ENCODE measurements at places on chromosomes 3 and 15.

DNA sequence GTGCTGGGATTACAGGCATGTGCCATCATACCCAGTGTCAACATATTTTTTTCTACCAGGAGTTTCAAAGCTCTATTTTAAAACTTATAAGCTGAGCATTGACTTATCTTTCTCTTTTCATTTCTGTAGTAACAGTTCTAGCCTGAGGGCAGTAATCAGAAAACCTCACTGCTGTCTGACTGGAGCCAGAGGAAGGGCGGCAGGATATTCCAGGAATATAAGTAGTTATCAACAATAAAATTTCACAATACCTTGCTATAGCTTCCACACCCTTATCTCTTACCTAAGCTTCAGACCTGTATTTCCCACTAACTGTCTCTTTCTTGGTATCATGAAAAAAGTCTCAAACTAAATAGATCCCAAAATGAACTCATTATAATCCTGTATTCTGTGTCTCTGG is 5.1 kb upstream of the NEDD4 start:
- no peak for DNase-seq

DNA sequence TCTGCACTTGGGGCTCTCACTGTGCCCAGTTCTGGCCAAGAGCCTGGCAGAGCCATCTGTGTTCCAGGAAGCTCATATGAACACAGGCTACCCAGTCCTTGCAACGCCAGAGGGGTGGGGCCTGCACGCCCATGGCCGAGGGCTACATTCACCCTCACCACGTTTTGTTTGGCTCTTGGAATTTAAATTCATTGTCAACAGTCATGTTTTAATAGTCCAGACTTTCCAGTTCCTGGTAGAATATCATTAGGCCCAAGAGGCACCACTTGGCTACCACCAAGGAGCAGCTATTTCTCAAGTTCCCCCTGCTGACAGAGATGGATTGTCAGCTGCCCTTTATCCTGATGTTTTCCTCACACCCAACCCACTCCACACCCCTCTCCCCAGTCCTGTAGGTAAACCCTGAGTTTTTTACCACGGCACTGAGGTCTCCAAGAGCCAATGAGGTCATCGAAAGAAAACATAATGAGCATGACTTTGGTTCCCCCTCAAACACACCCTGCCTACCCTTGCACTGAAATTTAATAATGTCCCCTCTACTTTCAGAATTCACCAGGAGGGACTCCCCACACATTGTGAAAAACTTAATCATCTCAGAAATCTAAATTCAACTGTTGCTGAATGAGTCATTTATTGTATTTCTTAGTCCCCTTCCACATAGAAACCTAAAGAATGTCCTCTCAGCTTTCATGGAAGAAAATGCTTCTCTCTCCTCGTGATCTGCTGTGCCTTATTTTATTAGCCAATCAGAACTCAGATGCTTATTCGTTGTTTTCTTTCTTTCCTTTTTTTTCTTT is 125.1 kb downstream of the SHQ1 start:
- DNase-seq: no peak

GRCh38 chr3:25235466-25235865 is 192.6 kb upstream of the RARB start:
- DNase-seq: no peak

DNA sequence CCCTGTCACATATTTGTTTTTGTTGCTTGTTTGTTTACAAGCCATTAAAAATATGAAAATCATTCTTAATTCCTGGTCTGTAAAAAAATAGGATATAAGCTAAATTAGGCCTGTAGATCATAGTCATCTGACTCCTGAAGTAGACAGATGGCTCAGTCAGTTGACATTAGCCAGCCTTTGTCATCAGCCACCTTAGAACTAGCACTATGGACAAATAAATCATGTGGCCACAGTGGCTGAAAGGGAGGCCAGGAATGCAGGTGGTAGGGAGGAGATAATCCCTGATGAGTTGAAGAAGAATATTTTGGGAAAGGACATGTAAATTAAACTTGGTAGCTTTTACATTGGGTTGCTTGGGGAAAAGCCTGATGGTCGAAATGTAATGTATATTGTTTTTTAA is 1544.9 kb downstream of the SI start:
- no peak for DNase-seq

DNA sequence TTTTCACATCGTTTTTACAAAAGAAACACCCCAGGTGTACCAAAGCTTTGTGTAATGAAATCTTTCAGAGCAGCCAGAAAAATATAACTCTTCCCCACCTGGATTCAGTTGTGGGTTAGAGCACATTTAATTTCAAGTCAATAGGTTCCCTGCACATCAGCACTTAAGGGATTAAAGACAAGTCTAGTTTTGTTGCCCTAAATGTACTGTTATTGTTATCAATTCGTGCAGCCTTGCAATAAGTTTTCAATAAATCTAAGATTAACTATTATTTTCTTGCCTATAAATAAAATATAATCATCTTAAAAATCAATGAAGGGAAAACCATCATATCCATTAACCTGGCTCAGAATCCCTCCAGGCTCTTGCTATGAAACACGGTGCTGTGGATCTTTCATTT is 172.5 kb upstream of the CDIN1 start:
- DNase-seq: no peak

GRCh38 chr15:67110361-67110781 is 45.0 kb downstream of the SMAD3 start:
- no peak for DNase-seq

DNA sequence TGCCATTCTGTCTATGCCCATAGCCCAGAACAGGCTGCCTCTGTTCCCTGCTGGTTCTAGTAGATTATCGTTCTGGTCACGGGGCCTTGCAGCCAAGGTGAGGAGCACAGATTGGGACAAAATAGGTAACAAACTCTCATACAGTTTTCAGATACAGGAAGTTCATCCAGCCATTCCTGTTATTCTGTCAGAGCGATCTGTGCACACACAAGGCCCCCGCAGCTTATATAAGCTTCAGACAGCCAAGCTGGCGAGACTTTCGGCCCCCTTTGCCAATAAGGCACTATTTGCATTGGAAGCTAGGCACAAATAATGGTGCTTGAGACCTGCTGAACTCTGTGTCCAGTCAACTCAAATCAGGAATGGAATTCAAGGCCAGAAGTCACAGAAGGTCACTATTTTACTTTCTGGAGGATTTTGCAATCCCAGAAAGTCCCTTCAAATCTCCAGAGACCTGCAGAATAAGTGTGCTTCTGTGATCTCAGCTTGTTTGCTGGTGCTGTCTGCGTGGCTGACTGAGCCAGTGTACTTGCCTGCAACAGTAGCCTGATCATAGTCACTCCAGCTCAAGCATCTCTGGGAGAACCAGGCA is 69.4 kb downstream of the BFSP2 start:
- no peak for DNase-seq

GRCh38 chr15:55823191-55823670 is 80.3 kb upstream of the PRTG start:
- no peak for DNase-seq

- DNase-seq: no peak
Measured at GRCh38 chr15:52463638-52464037, 65.0 kb downstream of the MYO5A start.

GRCh38 chr3:105786241-105786640 is 82.6 kb downstream of the CBLB start:
- DNase-seq: no peak

- no peak for DNase-seq
Measured at GRCh38 chr3:7194071-7194835, 333.3 kb downstream of the GRM7 start.
